ENCODE measurements at places on chromosomes 1 and 21.

DNA sequence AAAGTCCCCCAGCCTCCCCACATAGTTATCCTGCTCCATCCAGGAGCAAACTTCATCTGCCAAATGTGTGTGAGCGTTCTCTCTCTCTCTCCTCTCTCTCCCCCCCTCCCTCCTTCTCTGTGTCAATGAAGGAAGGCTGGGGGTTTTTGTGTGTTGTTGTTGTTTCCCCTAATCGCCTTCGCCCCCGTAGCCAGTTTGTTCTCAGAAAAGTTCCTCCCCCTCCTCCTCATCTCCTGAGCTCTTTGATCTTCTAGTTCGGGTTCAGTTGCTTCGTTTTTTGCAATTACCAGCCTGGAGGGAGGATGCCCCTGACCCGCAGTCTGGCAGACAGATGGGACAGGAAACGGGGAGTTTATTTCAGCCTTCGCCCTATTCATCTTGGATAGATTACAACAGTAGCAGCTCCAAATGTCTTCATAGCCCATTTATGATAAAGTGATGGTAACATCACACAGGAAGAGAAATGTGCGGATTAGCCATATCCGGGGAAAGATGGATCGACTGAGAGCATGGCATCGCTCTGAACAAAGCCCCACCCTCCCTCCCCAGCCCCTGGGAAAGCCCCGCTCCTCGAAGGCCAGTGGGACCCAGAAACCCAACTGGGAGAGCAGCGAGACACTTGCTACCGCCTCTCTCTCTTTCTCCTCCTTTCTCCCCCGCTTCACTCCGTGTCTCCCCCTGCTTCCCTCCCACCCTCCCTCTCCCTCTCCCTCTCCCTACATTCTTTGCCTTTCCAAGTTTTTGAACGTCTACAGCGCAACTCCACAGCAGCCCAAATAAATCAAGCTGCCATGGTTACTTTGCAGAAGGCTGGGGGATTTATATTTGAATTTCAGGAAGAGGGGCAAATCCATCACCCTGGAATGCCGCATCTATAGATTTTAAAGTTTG, 139.7 kb upstream of the ARHGEF16 start:
- DNase-seq = no peak

DNA sequence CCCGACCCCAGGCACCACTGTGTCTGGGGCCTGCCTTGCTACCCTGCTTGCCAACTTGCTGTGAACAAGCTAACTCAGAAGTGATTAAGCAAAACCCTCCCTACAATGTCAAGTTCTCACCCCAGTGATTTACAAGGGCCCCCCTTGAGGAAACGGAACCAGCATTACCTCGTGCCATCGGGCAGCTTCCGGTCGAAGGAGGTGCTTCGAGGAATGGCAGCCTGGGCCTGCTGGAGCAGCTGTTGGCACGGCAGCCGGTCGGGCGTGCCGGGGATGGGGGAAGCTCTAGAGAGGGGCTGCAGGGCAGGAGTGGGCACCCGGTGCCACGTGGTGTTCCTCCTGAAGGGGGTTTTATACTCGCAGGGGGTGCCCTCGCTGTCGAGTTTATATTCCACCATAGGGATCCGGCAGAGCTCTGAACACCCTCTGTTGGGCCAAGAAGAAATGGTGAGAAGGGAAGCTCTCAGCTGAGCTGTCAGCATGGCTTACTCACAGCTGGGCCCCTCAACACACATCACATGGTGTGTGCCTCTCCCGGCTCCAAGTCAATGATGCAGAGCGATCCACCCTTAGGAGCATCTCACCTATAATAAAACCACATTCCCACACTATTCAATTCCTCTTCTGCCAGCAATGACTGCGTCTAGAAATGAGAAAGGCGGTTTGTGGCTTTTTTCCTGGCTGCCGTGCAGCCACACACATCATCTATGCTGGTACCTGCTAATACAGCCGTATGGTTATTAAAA, 184.4 kb downstream of the SIPA1L2 start:
- no peak for DNase-seq

DNA sequence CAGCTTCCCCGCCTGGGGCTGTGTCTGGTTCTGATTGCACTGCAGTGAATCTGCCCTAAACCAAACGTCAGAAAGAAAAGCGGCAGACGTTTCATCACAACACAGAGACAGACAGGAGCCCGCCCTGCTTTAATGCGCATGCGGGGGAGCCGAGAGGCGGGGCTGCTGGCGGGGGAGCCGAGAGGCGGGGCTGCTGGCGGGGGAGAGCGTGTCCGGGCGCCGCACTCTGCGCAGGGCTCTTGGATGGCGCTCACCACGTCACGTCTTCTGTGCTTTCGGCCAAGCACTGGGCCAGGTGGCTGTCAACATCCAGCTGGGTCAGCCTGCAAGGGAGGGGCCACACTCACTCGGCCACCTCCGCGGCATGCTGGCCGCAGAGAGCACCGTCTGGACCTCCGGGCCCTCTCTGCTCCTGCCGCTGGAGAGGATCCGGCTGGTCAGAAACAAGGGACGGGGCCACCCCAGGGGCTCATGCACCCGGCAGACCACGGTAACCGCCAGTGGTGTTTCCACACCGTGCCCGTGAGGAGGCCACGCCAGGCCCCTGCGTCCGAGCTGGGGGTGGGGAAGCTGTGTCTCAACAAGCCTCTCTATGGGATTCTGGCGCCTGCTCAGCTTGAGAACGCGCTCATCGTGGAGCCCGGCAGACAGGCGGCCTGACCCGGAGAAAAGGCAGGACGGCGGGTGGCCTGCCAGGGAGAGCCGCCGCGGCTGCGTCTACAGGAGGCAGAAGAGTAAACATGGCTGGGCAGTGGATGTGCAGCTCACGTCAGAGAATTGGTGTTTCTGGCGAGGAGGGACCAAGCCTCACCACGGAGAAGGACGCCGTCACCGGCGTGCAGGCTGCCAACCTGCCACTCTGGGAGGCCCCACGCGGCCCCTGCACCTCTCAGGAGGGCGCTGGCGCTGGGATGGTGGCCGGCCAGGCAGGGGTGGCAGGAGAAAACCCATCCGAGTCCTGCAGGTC, 4.8 kb downstream of the FAAP20 start:
- DNase-seq = peak; percentile 94

DNA sequence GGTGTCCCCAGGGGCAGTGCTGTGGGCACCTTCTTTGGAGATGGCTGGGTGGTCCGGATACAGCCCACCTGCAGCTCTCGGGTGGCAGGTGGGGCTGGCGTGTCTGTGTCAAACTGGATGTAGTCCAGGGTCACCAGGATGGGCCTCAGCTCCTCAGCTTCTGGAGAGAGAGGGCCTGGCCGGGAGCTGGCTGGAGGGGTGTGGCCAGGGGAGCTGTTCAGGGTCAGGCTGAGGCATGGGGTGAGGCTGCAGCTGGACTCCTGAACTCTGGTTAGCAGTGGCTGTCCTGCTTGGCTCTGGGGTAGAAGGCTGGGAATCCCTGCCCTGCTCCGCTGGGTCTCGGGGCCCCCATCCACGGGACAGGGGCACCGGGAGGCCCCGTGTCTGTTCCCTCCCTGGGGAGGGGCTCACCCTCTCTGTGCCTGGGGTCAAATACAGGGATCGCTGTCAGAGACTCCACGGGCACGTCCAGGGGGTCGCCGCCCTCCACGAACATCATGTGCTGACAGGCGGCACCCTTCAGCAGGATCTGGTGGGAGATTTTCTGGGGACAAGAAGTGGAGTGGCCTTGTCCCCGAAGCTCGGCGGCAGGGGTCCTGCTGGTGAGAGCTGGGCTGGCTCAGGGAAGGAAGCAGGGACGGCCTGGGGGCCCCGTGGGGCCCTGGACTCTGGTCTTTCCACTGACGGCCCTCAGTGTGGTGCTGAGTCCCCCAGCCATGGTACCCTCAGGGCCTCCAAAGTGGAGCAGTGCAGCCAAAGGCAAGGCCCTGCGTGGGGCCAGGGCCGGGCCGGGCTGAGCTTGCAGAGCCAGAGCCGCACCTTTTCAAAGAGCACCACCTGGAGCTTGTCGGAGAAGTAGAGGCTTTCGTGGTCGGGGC, 4.1 kb upstream of the TMEM52 start:
- DNase-seq = no peak

Data from frontal cortex (tissue), 4 donors.